ENCODE measurements at places on chromosomes 7 and 10. TPM values are rescaled to one million over a fixed set of nuclear protein-coding genes. Genes with fewer than 3 reads are reported as not detected.
A peak's percentile ranks its signal among the peaks of the same experiment; 100 is the strongest.

GRCh38 chr7:35286986-35287385 is 33.1 kb upstream of the TBX20 start:
- DNase-seq = no peak

GRCh38 chr7:11228515-11228914 is 254.8 kb downstream of the PHF14 start:
- DNase-seq = no peak

GRCh38 chr10:1774796-1775195 is 37.5 kb upstream of the ADARB2 start:
- no peak for DNase-seq

Gene UNCX
- not detected for total RNA-seq

DNA sequence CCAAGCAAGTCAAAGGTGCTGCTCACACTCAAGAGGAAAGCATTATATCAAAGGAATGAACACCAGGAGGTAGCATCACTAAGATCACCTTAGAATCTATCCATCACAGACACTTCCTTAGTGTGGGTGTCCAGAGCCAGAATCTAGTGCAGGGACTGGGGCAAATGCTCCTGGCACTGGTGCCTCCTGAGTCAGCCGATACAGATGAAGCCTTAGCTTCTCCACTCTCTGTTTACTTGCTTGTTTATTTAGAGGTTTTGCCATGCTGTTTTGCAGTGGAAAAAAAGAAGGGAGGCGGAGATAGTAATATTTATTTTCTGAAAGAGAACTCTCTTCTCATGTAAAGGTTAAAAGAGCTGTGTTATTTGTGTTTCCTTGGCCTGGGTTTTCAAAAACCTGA is 303.1 kb downstream of the WDR11 start:
- no peak for DNase-seq

Gene CDHR1
- total RNA-seq = 0.36 TPM

Gene CYCS
- 158 TPM for total RNA-seq

- no peak for DNase-seq
Observed at GRCh38 chr7:55374213-55374612, 9.1 kb downstream of the LANCL2 start.

DNA sequence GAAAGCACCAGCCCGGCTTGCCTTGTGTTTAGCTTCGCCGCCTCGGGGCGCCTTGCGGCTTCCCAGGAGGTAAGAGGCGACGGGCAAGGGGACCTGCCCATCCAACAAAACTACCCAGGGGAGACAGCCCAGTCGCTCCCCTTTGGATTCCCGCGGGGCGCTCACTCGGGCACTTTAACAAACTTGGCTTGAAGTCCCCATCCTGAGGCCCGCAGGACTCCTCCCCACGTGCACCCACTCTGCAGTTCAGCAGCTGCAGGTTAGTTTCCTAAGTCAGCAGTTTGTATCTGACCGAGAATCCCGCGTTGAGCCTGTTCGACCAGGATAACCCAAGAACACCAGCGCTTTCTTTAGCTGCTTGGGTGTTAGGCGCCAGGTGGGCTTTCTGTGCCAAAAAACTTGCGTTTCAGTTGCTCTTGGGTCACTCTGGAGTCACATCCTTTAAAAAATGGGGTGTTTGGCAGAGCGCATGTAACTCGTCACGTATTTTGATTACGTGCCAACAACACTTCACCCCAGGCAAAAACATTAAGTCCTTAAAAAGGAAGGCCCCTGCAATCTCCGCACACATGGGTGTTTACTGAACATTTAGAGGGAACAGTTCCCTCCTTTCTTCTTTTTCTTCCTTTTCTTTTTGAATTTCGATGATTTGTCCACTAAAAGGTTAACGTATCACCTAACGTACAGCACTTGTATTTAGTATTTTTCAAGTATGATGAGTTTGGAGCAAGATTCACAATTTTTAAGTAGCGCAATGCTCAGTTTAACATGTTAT is 876 bp downstream of the DNAH11 start:
- DNase-seq = no peak

Gene ATP6V0E2
- 44.5 TPM for total RNA-seq

DNA sequence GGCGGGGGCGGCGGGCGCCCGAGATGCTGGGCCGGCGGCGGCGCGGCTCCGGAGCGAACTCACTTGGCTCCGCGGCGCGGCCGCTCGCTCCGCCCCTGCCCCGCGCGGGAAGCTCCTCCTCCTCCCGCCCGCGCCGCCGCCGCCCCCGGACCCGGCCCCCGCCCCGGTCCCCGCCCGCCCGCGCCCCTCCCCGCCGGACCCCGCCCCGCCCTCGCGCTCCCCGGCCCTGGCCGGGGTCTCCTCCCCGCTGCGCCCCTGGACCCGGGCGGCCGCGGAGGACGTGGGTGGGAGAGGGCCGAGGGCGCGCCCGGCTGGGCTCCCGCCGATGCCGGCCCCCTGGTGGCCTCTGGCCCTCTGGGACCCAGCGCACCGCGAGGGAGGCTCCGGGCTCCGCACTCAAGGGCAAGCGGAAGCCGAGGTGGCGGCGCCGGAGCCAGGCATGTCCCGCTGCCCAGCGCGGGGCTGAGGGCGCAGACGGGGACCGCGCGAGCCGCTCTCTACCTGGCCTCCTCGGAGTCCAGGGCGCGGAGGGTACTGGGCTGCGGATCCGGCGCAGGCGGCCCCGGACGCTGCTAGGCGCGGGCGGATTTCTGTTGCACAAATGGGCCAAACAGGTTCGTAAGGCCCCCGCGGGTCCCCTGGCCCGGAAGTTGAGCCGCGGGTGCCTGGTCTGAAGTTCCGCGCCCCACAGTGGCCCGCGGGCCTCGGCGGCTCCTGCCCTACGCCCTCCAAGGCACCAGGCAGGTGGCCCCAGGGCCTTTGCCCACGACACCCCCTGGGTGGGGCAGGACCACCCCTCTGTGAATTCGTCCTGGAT is at the start of gene TCERG1L:
TSS of gene TCERG1L (minus strand) at position 61 of the 817 bp plus-strand sequence. CDS start 86 bp downstream, outside the sequence.
- peak; percentile 28 for DNase-seq

Data from activated T-cell treated with anti-CD3 and anti-CD28 coated beads, Interleukin-2, amount 50 U/mL, for 72 hours (primary cell).